ENCODE measurements at places on chromosomes 3 and 15. TPM values are rescaled to one million over a fixed set of nuclear protein-coding genes. Genes with fewer than 3 reads are reported as not detected.

Gene ADGRG7
- total RNA-seq, result 34.1 TPM

Gene HRG
- 1.7 TPM for total RNA-seq

Gene RARRES1
- 73.1 TPM for total RNA-seq

Gene FHIT
- total RNA-seq, result 13.0 TPM

Gene XYLB
- 8.2 TPM for total RNA-seq

- no peak overlapping the region for H3K27ac ChIP-seq
- DNase-seq, result no peak
- no peaks in the 10 kb centered on the region for H3K36me3 ChIP-seq
- no peak overlapping the region for H3K4me3 ChIP-seq
Observed at GRCh38 chr3:47092090-47092489, 71.8 kb downstream of the SETD2 start.

DNA sequence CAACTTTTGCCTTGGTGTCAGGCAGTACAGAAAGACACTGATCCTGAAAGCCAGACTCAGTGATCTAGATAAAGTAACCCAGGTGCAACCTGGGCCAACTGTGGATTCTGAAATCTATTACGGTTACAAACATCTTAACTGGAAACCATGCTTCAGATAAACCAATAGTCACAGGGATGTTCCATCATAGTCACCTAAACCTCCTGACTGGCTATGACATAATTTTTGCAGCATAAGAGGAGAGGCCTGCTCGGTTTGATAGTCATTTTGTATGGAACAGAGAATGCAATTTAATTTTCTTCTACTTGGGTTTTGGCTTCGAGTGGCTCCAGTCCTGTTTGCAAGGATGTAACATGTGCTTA lies 3.7 kb downstream of the SLCO3A1 start:
- H3K36me3 ChIP-seq, result no peaks in the 10 kb centered on the region
- no peaks in the 10 kb centered on the region for H3K4me1 ChIP-seq
- H3K27me3 ChIP-seq, result peaks cover 34% of the 10 kb centered on the region
- H3K27ac ChIP-seq, result no peak overlapping the region
- no peak overlapping the region for H3K4me3 ChIP-seq
- no peak for DNase-seq

DNA sequence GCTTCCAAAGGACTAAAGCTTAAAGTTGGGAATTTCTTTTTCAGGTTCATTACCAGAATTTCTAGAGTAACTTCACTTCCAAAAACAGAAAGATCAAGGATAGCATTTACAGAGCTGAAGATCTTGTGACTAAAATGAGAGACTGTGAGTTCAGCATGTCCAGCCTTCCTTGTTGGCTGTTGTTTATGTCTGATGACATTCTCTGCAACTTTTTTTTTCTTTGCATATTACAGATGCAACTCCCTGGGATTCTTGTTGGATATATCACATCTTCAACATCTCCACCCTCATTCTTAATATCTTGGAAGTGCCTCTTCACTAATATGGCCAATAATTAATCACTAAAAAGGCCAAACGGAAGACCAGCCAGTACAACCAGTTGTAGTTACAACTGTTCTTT lies 86.2 kb upstream of the FRMD4B start:
- no peaks in the 10 kb centered on the region for H3K36me3 ChIP-seq
- no peak overlapping the region for H3K4me3 ChIP-seq
- no peaks in the 10 kb centered on the region for H3K4me1 ChIP-seq
- H3K27me3 ChIP-seq, result no peaks in the 10 kb centered on the region
- H3K27ac ChIP-seq, result no peak overlapping the region
- DNase-seq, result no peak

DNA sequence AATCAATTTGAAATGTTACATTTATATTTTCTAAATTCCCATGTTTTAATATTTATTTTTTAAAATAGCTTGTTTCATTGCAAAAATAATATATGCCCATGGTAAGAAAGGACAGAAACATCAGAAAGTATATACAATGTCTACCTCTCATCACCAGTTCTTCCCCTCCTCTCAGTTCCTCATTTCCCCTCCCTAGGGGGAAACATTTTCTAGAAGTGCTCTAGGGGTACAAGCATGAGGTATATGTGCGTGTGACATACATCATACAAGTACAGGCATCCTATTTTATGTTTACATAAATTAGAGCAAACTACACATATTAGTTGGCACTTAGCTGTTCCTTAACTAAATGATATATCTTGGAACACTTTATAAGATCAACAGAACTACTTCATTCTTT lies 189.3 kb upstream of the VEPH1 start:
- DNase-seq, result no peak
- no peak overlapping the region for H3K27ac ChIP-seq
- H3K4me3 ChIP-seq, result no peak overlapping the region
- no peaks in the 10 kb centered on the region for H3K27me3 ChIP-seq
- no peaks in the 10 kb centered on the region for H3K36me3 ChIP-seq

GRCh38 chr3:84789961-84790360 lies 168.8 kb upstream of the CADM2 start:
- no peaks in the 10 kb centered on the region for H3K27me3 ChIP-seq
- H3K4me3 ChIP-seq, result no peak overlapping the region
- no peaks in the 10 kb centered on the region for H3K36me3 ChIP-seq
- no peaks in the 10 kb centered on the region for H3K4me1 ChIP-seq
- H3K27ac ChIP-seq, result no peak overlapping the region
